ENCODE measurements at places on chromosomes 12 and 14. TPM values are rescaled to one million over a fixed set of nuclear protein-coding genes. Genes with fewer than 3 reads are reported as not detected.

Gene PIK3C2G
- 30.5 TPM for total RNA-seq

Gene CCDC59
- total RNA-seq, result 11.9 TPM

Gene SEL1L
- total RNA-seq, result 146 TPM

Gene TSHR
- total RNA-seq, result not detected

Gene KRT3
- not detected for total RNA-seq

- no peak overlapping the region for H3K4me3 ChIP-seq
- no peaks in the 10 kb centered on the region for H3K27me3 ChIP-seq
- no peak overlapping the region for H3K27ac ChIP-seq
Observed at GRCh38 chr12:3081886-3082285, 4.7 kb downstream of the TSPAN9 start.

DNA sequence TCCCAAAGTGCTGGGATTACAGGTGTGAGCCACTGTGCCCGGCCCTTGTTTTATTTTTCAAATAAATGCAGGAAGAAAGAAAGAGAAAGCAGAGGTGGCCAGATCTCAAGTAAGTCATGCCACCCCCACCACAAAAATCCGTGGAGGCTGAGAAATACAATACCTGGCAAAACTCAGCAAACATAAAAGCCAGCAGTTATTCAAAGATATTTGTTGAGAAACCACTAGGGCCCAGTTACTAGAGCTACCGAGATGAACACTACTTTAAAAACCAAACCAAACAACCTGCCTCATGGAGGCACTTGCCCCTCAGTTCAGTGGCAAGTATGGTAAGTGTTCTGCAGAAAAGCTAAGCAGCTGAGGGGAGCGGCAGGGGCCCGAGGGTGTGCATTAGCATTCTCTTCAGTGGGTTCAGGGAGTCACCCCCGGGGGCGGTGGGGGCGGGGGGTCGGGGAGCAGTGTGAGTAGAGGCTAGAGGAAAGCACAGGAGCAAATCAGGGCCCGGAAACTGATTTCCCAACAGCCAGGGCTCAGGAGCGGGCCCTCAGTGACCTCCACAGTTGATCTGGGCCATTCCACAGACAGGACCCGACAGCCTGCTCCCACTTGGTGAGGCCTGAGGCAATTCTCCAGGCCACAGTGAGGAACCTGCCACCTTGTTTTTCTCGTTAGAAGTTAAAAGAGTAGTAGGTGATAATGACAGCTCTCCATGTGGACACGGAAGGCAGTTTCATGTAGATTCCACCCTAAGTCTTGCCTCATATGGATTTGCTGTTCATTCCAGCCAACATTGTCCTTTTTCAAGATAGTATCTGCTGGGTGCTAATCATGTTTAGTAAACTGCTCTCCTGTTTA is 8.6 kb downstream of the EVL start:
- no peak overlapping the region for H3K4me3 ChIP-seq
- no peak for DNase-seq
- no peaks in the 10 kb centered on the region for H3K36me3 ChIP-seq
- H3K27ac ChIP-seq, result no peak overlapping the region
- no peaks in the 10 kb centered on the region for H3K27me3 ChIP-seq
- H3K4me1 ChIP-seq, result no peaks in the 10 kb centered on the region

- no peak overlapping the region for H3K4me3 ChIP-seq
- no peak for DNase-seq
- H3K36me3 ChIP-seq, result peaks cover 33% of the 10 kb centered on the region
- no peaks in the 10 kb centered on the region for H3K4me1 ChIP-seq
Observed at GRCh38 chr14:64218344-64219240, 75.6 kb downstream of the ESR2 start.

DNA sequence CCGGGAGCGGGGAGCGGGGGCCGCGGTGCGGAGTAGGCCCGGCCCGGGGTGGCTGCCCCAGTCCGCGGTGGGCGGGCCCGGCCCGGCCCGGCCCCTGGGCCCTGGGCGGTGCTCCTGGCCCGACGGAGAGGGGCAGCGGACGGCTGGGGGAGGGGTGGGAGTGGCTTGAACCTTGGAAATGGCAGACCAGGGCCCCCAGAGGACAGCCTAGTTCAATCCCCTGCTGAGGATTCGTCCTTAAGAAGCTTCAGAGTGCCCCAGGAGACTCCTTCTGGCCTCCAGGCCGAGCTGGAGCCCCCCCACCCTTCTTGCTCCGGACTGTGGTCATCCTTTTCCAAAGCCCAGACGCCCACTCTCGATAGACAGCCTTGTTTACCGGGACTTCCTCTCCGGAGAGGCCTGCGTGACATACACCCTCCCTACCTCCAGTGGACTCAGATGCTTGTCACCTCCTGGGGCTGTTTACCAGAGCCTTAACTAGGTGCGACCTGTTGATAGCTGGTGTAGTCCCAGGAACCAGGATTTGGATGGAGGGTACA is 458 bp downstream of the KHNYN start:
- H3K27me3 ChIP-seq, result no peaks in the 10 kb centered on the region
- H3K36me3 ChIP-seq, result peaks cover 25% of the 10 kb centered on the region

GRCh38 chr14:92556863-92557543 is 43.4 kb downstream of the RIN3 start:
- no peak for DNase-seq
- H3K36me3 ChIP-seq, result no peaks in the 10 kb centered on the region
- H3K27me3 ChIP-seq, result no peaks in the 10 kb centered on the region
- no peaks in the 10 kb centered on the region for H3K4me1 ChIP-seq
- H3K27ac ChIP-seq, result no peak overlapping the region
- no peak overlapping the region for H3K4me3 ChIP-seq

DNA sequence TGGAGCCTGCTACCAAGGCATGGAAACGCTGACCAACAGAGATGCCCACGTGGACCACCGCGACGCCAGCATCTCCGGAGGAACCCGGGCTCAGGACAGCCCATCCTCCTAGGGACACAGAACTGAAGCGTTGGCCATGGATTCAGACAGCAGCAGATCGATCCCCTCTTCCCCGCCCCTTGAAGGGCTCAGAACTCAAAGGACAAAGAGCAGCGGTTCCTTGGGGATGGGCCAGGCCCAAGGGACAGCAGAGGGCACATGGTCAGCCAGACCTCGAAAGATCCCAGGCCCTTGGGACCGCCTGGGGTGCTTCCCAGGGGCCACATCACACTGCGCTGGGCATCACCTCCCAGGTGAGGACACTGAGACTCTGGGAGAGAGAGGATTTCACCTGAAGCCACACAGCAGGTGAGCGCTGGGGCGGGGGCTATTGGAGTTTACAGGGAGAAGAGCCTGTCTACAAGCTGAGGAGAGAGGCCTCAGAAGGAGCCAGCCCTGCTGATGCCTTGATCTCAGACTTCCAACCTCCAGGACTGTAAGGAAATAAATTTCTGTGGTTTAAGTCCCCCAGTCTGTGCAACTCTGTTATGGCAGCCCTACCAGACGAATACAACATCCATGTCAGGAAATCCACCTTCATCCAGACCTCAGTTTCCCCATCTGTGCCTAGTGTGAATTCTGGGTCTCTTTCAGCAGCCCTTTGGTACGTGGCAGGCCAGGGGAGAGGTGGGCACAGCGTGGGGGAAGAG is 49.4 kb downstream of the CCNK start:
- no peaks in the 10 kb centered on the region for H3K27me3 ChIP-seq
- no peaks in the 10 kb centered on the region for H3K36me3 ChIP-seq
- peaks cover 6% of the 10 kb centered on the region for H3K4me1 ChIP-seq
- H3K27ac ChIP-seq, result no peak overlapping the region
- DNase-seq, result peak; percentile 70

GRCh38 chr12:2363836-2364609 is 311.2 kb downstream of the CACNA1C start:
- no peak overlapping the region for H3K4me3 ChIP-seq
- DNase-seq, result no peak
- H3K27ac ChIP-seq, result no peak overlapping the region
- H3K4me1 ChIP-seq, result no peaks in the 10 kb centered on the region

- H3K36me3 ChIP-seq, result no peaks in the 10 kb centered on the region
- H3K4me1 ChIP-seq, result no peaks in the 10 kb centered on the region
- no peaks in the 10 kb centered on the region for H3K27me3 ChIP-seq
- H3K4me3 ChIP-seq, result no peak overlapping the region
- DNase-seq, result no peak
Observed at GRCh38 chr12:103742349-103742932, 98.6 kb downstream of the NT5DC3 start.

GRCh38 chr14:96486705-96487104 is 15.5 kb upstream of the PAPOLA start:
- H3K27me3 ChIP-seq, result no peaks in the 10 kb centered on the region
- DNase-seq, result no peak
- H3K4me3 ChIP-seq, result no peak overlapping the region

DNA sequence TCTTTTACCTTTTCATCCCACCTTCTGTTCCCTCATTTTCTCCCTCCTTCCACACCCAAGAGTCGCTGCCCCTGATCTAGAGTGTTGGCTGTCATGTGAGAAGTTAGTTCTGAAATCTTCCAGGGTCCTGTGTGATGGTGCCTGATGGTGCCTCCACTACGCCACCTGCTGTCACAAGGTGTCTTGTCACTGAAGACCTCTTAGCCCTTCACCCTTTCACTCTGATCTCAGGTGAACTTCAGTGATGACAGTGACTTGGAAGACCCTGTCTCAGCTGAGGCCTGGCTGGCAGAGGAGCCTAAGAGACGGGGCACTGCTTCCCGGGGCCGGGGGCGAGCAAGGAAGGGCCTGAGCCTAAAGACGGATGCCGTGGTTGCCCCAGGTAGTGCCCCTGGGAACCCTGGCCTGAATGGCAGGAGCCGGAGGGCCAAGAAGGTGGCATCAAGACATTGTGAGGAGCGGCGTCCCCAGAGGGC is 7.6 kb upstream of the PFDN5 start:
- peak; percentile 63 for DNase-seq
- H3K27me3 ChIP-seq, result no peaks in the 10 kb centered on the region
- no peaks in the 10 kb centered on the region for H3K4me1 ChIP-seq

DNA sequence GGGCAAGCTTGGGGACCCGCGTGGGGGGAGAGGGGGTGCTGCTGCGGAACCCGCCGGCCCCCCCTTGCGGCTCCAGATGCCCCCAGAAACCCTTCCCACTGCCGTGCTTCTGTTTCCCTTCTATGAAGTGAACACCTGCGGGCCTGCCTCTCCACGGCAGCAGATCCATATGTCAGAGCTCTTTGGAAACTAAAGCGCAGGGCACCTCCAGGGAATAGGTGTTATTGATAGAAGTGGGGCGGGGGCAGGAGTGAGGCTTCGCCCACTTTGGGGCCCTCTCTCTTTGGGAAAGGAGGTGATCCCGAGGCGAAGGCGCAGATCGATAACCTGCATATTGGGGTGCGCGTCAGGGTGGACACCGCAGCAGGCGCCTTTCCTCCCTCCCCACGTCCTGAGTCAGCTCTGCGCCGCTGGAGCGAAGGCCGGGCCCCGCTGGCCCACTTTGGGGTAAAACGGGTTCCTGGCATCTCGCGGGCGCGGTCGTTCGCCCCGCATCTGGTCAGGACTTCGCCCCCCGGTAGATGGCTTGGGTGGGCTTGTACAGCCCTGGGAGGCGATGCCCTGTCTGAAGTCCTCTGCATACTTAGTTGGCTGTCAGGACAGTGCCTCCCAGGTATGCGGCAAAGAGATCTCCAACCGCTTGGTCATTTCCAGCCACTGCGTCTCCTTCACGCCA is 524 bp downstream of the KMT5A start:
- peak overlapping the region; percentile 50 for H3K27ac ChIP-seq
- peaks cover 18% of the 10 kb centered on the region for H3K4me1 ChIP-seq
- H3K27me3 ChIP-seq, result no peaks in the 10 kb centered on the region
- H3K36me3 ChIP-seq, result no peaks in the 10 kb centered on the region
- H3K4me3 ChIP-seq, result peak overlapping the region; percentile 56

- H3K4me1 ChIP-seq, result no peaks in the 10 kb centered on the region
- H3K4me3 ChIP-seq, result no peak overlapping the region
- H3K27ac ChIP-seq, result no peak overlapping the region
- DNase-seq, result no peak
- H3K27me3 ChIP-seq, result no peaks in the 10 kb centered on the region
- no peaks in the 10 kb centered on the region for H3K36me3 ChIP-seq
Observed at GRCh38 chr12:6172086-6172485, 28.1 kb upstream of the CD9 start.

DNA sequence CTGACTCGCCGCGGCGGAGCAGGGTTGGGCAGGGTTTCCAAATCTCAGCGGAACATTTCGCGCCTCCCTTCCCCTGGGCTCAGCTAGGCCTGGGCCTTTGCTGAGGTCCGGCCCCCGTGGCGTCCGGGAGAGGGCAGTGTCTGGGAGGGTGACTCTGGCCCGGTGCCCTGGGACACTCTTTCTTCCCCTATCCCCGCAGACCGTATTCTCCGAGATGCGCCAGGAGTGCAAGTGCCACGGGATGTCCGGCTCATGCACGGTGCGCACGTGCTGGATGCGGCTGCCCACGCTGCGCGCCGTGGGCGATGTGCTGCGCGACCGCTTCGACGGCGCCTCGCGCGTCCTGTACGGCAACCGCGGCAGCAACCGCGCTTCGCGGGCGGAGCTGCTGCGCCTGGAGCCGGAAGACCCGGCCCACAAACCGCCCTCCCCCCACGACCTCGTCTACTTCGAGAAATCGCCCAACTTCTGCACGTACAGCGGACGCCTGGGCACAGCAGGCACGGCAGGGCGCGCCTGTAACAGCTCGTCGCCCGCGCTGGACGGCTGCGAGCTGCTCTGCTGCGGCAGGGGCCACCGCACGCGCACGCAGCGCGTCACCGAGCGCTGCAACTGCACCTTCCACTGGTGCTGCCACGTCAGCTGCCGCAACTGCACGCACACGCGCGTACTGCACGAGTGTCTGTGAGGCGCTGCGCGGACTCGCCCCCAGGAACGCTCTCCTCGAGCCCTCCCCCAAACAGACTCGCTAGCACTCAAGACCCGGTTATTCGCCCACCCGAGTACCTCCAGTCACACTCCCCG is 3.0 kb downstream of the WNT1 start:
- peak; percentile 37 for DNase-seq
- no peak overlapping the region for H3K4me3 ChIP-seq
- H3K27me3 ChIP-seq, result peaks cover 8% of the 10 kb centered on the region
- H3K4me1 ChIP-seq, result peaks cover 26% of the 10 kb centered on the region
- H3K36me3 ChIP-seq, result no peaks in the 10 kb centered on the region
- H3K27ac ChIP-seq, result no peak overlapping the region

DNA sequence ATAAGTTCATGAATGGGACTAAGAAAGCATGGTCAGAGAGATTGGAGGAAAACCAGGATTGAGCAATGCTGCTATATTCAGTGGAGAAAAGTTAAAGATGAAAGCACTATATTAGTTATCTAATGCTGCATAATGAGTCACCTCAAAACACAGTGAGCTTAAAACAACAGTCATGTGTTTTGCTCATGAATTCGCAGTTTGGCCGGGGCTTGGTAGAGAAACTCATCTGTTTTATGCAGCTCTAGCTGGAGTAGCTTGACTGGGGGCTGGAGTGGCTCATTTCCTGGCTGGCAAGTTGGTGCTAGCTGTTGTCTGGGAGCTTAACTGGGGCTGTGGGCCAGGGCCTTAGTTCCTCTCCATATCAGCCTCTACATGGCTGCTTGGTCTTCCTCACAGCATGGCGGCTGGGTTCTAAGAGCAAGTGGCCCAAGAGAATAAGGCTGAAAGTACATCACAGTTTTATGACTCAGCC is 90.1 kb downstream of the ADCK1 start:
- H3K27ac ChIP-seq, result no peak overlapping the region
- no peak overlapping the region for H3K4me3 ChIP-seq
- H3K4me1 ChIP-seq, result no peaks in the 10 kb centered on the region
- no peaks in the 10 kb centered on the region for H3K27me3 ChIP-seq

GRCh38 chr12:80269803-80270552 is 170.6 kb downstream of the OTOGL start:
- DNase-seq, result no peak
- no peak overlapping the region for H3K27ac ChIP-seq
- H3K4me1 ChIP-seq, result no peaks in the 10 kb centered on the region
- no peaks in the 10 kb centered on the region for H3K27me3 ChIP-seq
- no peaks in the 10 kb centered on the region for H3K36me3 ChIP-seq
